ENCODE measurements at places on chromosomes 12 and 14. TPM values are rescaled to one million over a fixed set of nuclear protein-coding genes. Genes with fewer than 3 reads are reported as not detected.
A peak's percentile ranks its signal among the peaks of the same experiment; 100 is the strongest.

The ERP27 gene
- total RNA-seq: 0.13 TPM

- no peak overlapping the region for H3K4me3 ChIP-seq
- peaks cover 17% of the 10 kb centered on the region for H3K4me1 ChIP-seq
- H3K27me3 ChIP-seq: no peaks in the 10 kb centered on the region
These were observed 11.9 kb downstream of the TGFB3 start for GRCh38 chr14:75969891-75970290.

- H3K27ac ChIP-seq: no peak overlapping the region
- H3K4me1 ChIP-seq: no peaks in the 10 kb centered on the region
- no peaks in the 10 kb centered on the region for H3K36me3 ChIP-seq
- no peak overlapping the region for H3K4me3 ChIP-seq
- no peak for DNase-seq
These were observed 27.1 kb downstream of the SLC38A4 start for GRCh38 chr12:46798648-46799047.

The KRT72 gene
- total RNA-seq: not detected

- no peaks in the 10 kb centered on the region for H3K4me1 ChIP-seq
- peaks cover 42% of the 10 kb centered on the region for H3K36me3 ChIP-seq
- no peak overlapping the region for H3K27ac ChIP-seq
These were observed 20.9 kb downstream of the METAP2 start for GRCh38 chr12:95494888-95495287.

DNA sequence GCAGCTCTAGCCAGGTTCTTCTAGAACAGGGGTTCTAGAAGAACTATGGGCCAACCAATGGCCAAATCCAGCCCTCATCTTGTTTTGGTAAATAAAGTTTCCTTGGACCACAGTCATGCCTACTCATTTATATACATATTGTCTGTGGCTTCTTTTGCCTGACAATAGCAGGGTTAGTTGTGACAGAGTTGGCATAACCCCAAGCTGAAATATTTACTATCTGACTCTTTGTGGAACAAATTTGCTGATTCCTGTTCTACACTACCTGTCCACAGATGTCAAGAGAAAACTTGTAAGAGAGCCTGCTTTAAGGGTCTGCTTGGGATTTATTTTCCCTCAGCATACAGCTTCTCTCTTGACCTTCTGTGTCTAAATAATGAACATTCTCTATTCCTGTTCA lies 289.0 kb downstream of the KSR2 start:
- H3K27me3 ChIP-seq: no peaks in the 10 kb centered on the region
- H3K27ac ChIP-seq: no peak overlapping the region
- no peak for DNase-seq

GRCh38 chr12:20450591-20451180 lies 82.3 kb downstream of the PDE3A start:
- H3K4me3 ChIP-seq: no peak overlapping the region
- peaks cover 2% of the 10 kb centered on the region for H3K4me1 ChIP-seq
- no peak for DNase-seq
- no peaks in the 10 kb centered on the region for H3K36me3 ChIP-seq
- H3K27me3 ChIP-seq: no peaks in the 10 kb centered on the region
- H3K27ac ChIP-seq: no peak overlapping the region

- H3K4me3 ChIP-seq: no peak overlapping the region
- DNase-seq: no peak
- no peaks in the 10 kb centered on the region for H3K36me3 ChIP-seq
- H3K27ac ChIP-seq: no peak overlapping the region
These were observed 311.7 kb downstream of the ACSS3 start for GRCh38 chr12:81389550-81390099.

The ARHGAP9 gene
- total RNA-seq: 3.6 TPM

GRCh38 chr14:78627114-78627513 lies 456.9 kb downstream of the NRXN3 start:
- H3K36me3 ChIP-seq: no peaks in the 10 kb centered on the region
- no peaks in the 10 kb centered on the region for H3K4me1 ChIP-seq
- H3K4me3 ChIP-seq: no peak overlapping the region

GRCh38 chr14:80973931-80974641 lies 18.7 kb downstream of the TSHR start:
- no peaks in the 10 kb centered on the region for H3K27me3 ChIP-seq
- H3K27ac ChIP-seq: peak overlapping the region; percentile 30
- DNase-seq: peak; percentile 79
- H3K4me3 ChIP-seq: no peak overlapping the region

DNA sequence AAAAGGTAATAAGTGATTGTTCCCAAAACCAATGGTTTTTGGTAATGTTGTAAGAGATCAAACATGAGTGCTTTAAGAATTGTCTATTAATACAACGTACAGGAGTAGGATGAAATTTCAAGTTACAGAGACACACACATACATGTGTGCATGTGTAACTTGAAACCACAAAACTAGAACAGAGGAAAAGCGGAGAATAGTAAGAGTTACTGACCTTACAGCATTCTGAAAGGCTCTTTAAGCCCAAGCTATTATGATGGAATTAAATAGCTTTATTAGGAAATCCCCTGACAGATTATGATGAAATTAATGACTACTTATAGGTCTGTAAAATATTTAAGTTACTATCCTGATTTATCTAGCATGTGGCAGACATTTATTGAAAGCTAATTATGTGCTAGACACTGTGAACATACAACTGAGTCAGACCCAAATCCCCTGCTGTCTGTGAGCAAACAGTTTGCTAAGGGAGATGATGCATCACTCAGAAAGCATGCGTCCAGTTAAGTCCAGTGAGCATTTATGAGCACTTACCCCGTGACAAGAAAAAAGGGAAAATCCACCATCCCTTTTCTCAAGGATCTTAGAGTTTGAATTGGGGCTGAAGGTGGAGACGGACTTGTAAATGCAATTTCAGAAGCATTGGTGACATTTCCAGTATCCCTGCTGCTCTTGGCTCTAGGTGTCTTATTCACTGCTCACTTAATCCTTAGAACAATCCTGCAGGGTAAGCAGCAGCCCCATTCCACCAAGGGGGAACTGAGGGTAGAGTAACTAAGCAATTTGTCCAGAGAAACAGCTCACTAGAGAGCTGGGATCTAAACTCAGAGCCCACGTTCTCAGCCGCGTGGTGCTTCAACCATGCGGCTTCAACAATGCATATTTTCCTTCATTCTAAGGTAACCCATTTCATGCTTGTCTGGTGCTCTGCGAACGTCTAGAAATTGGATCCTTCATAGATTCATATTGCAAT lies 117.4 kb downstream of the EML1 start:
- H3K27me3 ChIP-seq: no peaks in the 10 kb centered on the region
- H3K27ac ChIP-seq: no peak overlapping the region
- H3K4me3 ChIP-seq: no peak overlapping the region
- no peak for DNase-seq
- no peaks in the 10 kb centered on the region for H3K4me1 ChIP-seq
- H3K36me3 ChIP-seq: peaks cover 60% of the 10 kb centered on the region

GRCh38 chr12:97940629-97941028 lies 478.0 kb downstream of the RMST start:
- no peak overlapping the region for H3K27ac ChIP-seq
- no peaks in the 10 kb centered on the region for H3K36me3 ChIP-seq
- no peaks in the 10 kb centered on the region for H3K4me1 ChIP-seq
- no peak for DNase-seq
- no peaks in the 10 kb centered on the region for H3K27me3 ChIP-seq

- H3K27me3 ChIP-seq: peaks cover 11% of the 10 kb centered on the region
- H3K27ac ChIP-seq: no peak overlapping the region
- H3K4me1 ChIP-seq: peaks cover 51% of the 10 kb centered on the region
- no peaks in the 10 kb centered on the region for H3K36me3 ChIP-seq
- DNase-seq: no peak
These were observed 93.4 kb downstream of the FBXL14 start for GRCh38 chr12:1501001-1501400.

DNA sequence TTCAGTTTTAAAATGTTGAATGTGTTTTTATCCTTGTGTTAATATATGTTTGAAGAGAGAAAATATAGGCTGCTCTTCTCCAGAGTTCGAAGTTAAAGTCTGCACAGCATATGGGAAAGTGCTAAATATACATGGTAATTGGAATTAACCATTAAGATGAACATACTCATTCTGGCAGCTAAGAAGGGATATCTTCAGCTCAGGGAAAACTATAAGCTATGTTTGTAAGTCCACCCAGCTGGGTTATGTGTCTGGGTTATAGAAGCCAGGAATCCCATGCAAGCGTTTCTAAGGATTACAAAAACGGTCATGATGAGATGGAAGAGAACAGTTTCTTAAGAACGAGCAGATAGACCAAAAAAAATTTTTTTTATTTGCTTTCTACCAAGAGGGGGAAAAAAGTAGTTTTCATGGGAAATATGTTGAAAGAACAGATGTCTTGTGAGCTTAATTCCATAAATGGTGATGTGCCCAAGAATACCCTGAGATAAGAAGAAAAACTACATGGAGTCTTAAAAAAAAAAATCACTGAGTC lies 198.9 kb downstream of the FBXL14 start:
- H3K27me3 ChIP-seq: no peaks in the 10 kb centered on the region
- no peak for DNase-seq
- H3K36me3 ChIP-seq: no peaks in the 10 kb centered on the region

- no peak for DNase-seq
- H3K36me3 ChIP-seq: no peaks in the 10 kb centered on the region
- no peaks in the 10 kb centered on the region for H3K27me3 ChIP-seq
- no peak overlapping the region for H3K4me3 ChIP-seq
- no peak overlapping the region for H3K27ac ChIP-seq
- peaks cover 4% of the 10 kb centered on the region for H3K4me1 ChIP-seq
These were observed 256.6 kb downstream of the BTG1 start for GRCh38 chr12:91889059-91889458.

The CMKLR1 gene
- total RNA-seq: 3.0 TPM

The GPX2 gene
- not detected for total RNA-seq

The EEF1AKMT3 gene
- 3.9 TPM for total RNA-seq

DNA sequence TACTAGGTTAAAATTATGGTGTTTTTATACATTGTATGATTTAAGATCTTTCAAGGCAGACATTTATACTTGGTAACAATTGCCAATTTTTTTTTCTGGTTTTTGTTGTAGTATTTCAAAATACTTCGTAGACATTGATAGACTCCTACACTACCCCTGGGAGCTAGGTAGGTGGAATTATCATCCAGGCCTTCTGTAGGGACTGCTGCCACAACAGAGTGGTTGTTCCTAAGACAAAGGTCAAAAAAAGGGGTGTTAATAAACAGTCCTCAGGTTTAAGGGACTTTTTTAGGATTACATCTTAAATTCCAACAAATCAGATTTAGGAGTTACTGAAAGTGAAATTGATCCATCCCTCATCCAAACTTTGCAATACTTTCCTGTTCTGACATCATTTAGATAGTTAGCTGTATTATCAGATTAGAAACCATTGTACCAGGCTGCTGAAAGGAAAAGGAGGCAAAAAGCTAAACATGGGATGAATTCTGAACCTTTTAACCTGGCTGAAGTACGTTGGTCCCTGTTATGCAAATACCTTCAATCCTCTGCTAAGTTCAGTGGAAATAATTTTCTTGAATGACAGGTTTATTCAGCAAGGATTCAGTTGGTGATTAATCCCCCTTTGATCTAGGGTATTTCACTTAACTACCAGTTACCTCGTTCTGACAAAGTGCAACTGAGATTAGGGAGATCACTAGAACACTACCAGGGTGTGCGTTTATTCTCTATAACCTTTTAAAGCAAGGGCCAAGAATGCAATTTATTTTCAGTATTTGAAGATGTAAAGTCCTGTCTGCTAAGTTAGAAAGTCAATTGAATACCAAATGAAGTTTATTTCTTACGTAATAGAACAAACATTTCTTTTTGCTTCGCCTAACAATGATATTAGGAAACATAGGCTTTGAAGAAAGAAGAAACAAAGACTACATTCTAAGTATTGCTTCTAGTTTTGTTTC lies 23.2 kb downstream of the AP5M1 start:
- H3K4me1 ChIP-seq: no peaks in the 10 kb centered on the region
- H3K4me3 ChIP-seq: no peak overlapping the region
- peaks cover 3% of the 10 kb centered on the region for H3K36me3 ChIP-seq
- no peak overlapping the region for H3K27ac ChIP-seq
- no peaks in the 10 kb centered on the region for H3K27me3 ChIP-seq

GRCh38 chr12:12107678-12108077 lies 36.9 kb downstream of the BCL2L14 start:
- H3K4me1 ChIP-seq: no peaks in the 10 kb centered on the region
- no peaks in the 10 kb centered on the region for H3K27me3 ChIP-seq
- H3K4me3 ChIP-seq: no peak overlapping the region
- no peak for DNase-seq

DNA sequence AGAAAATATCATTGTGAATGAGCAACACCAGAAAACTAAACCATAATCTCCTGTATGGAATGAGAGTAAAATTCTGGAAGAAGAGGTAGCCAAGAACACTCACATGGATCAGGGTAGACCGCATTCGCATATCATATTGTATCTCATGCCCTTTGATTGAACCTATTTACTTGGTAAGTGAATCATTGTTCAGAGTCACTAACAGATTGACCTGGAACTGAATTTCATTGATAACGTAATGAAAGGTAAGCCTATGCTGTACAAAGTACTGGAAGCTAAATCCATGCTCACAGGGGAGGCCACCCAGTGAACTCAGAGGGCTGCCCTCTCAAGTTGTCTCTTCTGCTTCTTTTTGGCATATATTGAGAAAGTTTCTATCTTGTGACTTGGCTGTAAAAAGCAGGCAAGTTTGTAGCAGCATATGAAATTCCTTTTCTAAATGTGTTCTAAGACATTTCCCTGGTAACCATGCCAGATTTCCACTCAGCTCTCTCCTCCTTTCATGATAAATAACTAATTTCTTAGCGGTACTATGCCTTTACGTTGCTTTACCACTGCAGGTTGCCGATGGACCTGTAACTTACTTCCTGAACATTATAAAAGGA lies 91.4 kb downstream of the PLCZ1 start:
- no peak overlapping the region for H3K27ac ChIP-seq
- H3K4me3 ChIP-seq: no peak overlapping the region
- peak; percentile 63 for DNase-seq
- peaks cover 3% of the 10 kb centered on the region for H3K4me1 ChIP-seq

DNA sequence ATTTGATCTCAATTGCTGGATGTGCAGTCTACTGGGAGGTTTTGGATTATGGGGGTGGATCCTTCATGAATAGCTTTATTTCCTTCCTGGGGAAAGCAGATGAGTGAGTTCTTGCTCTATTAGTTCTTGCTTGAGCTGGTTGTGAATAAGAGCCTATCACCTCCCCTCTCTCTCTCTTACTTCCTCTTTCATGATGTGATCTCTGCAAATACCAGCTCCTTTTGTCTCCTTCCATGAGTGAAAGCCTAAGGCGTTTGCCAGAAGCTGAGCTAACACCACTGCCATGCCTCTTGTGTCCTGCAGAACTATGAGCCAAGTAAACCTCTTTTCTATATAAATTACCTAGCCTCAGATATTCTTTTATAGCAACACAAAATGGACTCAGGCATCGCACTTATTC lies 302.7 kb downstream of the CCER1 start:
- no peaks in the 10 kb centered on the region for H3K4me1 ChIP-seq
- no peaks in the 10 kb centered on the region for H3K27me3 ChIP-seq
- H3K27ac ChIP-seq: no peak overlapping the region

The NOS1 gene
- 0.18 TPM for total RNA-seq

- H3K27me3 ChIP-seq: no peaks in the 10 kb centered on the region
- H3K4me3 ChIP-seq: no peak overlapping the region
- H3K36me3 ChIP-seq: peaks cover 18% of the 10 kb centered on the region
These were observed 7.5 kb downstream of the TBK1 start for GRCh38 chr12:64459394-64459891.
